Stimulated activated CD8-positive, alpha-beta memory T cell treated with anti-CD3 and anti-CD28 coated beads, Interleukin-15, amount 100 ng/mL, for 24 hours (primary cell): ENCODE measurements at places on chromosomes 13 and 19.
A peak's percentile ranks its signal among the peaks of the same experiment; 100 is the strongest.

DNA sequence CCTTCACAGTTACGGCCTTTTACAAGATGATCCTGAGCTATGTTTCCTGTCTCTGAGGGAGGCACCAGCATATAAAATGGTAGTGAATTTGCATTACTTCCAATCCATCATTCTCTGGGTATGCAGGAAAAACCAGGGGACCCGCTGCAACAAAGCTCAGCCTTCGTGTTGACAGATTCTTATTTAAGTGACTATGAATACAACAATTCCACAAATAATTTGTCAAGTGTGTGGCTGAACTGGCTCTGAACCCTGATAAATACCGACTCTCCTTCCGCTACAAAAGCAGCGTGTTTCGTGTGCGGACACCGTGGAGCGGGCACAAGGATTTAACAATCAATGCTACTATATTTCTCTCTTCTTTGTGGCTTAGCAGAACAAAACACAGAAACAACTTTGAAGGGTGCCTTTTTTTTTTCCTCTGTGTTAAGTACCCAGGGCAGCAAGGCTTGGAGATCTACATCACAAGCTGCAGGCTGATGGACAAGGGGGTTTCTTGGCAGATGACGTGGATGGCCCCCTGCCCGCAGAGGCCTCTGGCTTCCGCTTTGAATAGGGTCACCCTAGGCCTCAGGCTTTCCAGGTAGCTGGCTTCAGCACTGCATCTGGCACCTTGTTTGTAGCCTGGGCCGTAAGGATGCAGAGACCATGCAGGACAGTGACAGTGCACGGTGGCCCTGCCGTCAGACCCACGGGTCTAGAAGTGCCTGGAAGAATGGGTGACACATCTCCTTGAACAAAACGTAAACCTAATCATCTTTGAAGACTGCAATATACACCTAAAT lies 280.5 kb upstream of the TSHZ3 start:
- DNase-seq, result no peak

- no peak for DNase-seq
Observed at GRCh38 chr13:77749344-77749880, 51.9 kb downstream of the SLAIN1 start.

- DNase-seq, result no peak
Observed at GRCh38 chr13:33196767-33197166, 88.8 kb downstream of the STARD13 start.

DNA sequence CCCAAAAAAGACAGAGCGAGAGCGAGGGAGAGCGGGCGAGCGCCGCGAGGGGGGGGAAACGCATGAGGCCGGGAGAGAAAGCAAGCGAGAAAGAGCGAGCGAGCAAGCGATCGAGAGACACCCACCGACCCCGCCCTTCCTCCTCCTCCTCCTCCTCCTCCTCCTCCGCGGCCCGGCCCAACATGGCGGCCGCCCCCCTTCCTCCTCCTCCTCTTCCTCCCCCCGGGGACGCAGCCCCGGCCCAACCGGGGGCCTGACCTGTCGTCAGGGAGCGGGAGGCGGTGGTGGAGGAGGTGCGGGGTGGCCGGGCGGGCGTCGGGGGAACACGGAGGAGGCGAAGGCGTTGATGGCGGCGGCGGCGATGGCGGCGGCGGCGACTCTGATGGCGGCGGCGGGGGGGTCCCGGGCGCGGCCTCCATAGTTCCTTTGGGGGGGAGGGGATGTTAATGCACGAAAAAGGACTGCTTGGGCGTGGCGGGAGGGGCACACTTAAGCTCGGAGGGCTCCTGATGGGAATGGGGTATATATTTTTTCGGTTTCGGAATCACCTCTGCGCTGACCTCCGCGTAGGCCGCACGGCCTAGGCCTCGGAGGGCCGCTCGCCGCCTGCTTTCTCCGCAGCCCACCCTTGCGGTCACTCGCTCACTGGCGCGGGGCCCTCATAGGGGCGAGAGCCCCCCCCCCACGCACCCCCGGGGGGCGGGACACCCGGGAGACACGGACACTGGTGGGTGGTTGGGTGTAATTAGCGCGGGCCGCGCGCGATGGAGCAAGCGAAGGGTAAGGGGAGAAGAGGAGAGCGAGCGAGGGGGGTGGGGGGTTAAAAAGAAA lies 1.2 kb downstream of the ZC3H4 start:
- DNase-seq, result peak; percentile 59

- no peak for DNase-seq
Observed at GRCh38 chr13:51113969-51114368, 2.9 kb upstream of the C13orf42 start.

- DNase-seq, result no peak
Observed at GRCh38 chr19:55913643-55914268, 18.4 kb downstream of the NLRP13 start.

DNA sequence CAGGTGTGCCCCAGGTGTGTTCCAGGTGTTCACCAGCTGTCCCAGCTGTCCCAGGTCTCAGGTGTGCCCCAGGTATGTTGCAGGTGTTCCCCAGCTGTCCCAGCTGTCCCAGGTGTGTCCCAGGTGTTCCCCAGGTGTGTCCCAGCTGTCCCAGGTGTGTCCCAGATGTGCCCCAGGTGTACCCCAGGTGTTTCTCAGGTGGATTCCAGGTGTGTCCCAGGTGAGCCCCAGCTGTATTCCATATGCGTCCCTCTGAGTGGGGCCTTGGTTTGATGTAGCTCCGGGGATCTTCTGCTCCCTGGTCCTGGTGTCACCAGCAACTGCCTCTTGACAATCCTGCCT lies 719 bp upstream of the GRK1 start:
- DNase-seq, result no peak

DNA sequence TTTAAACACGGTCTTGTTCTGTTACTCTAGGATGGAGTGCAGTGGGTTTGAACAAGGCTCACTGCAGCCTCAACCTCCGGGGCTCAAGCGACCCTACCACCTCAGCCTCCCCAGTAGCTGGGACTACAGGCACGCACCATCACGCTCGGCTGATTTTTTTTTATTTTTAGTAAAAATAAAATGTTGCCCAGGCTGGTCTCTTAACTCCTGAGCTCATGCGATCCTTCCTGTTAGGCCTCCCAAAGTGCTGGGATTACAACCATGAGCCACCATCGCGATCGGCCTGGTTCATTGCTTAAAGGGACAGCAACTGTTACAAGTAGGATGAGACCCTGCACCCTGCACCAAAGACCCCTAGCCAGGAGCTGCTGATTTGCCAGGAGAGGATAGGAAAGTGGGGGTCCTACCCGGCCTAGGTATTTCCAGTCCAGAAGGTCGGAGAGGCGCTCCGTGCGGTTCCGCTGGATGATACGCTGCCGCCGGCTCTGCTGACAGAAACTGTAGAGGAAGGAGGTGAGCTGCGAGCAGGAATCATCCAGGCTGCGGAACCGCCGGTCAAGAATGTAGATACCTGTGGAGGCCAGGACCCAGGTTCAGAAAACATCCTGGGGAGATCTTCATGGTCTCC lies 5.1 kb downstream of the FTL start:
- DNase-seq, result no peak

GRCh38 chr19:52942386-52943133 lies 19.3 kb upstream of the ZNF888 start:
- DNase-seq, result peak; percentile 82

DNA sequence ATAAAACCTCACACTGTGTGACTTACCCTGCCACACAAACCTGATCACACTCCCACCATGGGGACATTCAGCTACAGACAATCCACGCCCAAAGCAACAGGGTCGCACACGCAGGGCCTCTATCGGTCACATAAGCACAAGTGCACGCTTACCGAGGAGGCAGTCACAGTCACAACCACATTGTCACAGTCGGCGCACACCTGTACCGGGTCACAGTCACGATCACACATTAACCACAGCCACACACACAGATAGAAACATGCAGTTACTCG lies 579 bp downstream of the ZNF566 start:
- no peak for DNase-seq

- DNase-seq, result no peak
Observed at GRCh38 chr13:75422028-75422427, 59.9 kb downstream of the TBC1D4 start.

DNA sequence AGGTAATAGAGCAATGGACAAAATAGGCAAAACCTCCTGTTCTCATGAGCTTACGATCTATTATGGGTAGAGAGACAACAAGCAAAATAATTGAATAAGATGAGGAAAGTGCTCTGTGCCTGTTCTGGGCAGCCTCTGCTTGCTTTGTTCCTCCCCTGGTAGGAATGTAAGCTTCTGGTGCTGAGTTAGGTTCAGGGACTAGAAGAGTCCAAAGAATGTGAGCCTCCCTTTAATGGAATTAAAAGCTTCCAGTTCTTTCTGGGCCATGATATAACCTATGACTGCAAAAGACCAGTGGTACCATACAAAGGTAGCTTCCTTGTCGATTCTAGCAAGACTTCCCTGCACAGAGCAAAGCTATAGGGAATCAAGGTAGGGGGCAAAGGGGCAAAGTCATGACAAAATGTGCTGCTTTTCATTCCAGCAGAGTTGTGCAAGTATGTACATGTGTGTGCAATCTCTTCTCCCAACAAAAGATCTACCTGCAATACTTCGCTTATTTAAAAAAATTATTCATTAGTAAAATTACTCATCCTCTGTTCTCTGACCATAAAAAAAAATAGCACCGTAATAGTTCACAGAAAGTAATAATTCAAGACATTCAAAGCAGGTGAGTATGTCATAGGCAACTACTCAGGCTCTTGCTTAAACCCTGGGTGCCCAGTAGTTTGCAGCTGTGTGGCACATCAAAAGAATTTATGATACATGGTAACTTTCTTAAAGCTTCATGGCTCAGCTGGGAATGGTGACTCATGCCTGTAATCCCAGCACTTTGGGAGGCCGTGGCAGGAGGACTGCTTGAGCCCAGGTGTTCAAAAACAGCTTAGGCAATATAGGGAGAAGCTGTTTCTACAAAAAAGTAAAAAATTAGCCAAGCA lies 21.4 kb downstream of the ACOD1 start:
- DNase-seq, result no peak

DNA sequence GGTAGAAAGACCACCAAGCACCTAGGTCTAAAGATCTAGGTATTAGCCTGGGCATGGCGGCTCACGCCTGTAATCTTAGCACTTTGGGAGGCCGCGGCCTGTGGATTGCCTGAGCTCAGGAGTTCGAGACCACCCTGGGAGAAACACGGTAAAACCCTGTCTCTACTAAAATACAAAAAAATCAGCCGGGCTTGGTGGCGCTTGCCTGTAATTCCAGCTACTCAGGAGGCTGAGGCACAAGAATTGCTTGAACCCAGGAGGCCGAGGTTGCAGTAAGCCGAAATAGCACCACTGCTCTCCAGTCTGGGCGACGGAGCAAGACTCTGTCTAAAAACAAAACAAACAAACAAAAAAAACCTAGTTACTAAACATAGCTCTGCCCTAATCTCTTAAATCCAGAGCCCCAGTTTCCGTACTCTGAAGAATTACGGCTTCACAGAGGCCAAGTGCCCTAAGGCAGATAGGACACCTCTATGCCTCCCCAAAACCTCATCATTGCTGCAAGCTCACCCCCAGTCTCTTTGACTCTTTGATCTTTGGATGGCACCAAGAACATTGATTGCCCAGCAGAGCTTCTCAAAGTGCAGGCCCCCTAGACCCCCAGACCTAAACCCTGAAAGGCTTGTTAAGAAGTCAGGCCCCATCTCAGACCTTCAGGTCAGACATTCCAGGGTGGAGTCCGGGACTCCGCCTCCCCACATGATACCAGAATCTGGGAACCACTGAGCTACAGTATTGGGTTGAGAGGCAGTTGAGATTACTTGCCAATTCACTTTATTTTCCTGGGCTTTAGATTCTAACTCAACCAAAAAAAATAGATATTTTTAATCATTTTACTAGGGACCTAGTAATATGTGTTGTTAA lies 2.8 kb downstream of the COL4A2 start:
- no peak for DNase-seq

- no peak for DNase-seq
Observed at GRCh38 chr19:12730064-12730463, 4.4 kb downstream of the TRIR start.

GRCh38 chr19:13102666-13103580 lies at the start of gene LYL1:
TSS of gene LYL1 (minus strand) at chr19:13102858. CDS start at chr19:13101171, 1,687 bp downstream.
- DNase-seq, result no peak

GRCh38 chr19:20664901-20665781 lies 3.8 kb upstream of the ZNF626 start:
- DNase-seq, result no peak

- DNase-seq, result no peak
Observed at GRCh38 chr13:21012841-21013681, 48.3 kb downstream of the LATS2 start.

GRCh38 chr13:36778083-36778671 lies 40.8 kb upstream of the RFXAP start:
- no peak for DNase-seq

- no peak for DNase-seq
Observed at GRCh38 chr19:7618771-7619510, 10.4 kb downstream of the XAB2 start.

- DNase-seq, result no peak
Observed at GRCh38 chr13:50592412-50593155, 250.9 kb downstream of the DLEU7 start.

GRCh38 chr19:5927441-5927821 lies 13.4 kb downstream of the CAPS start:
- DNase-seq, result no peak

GRCh38 chr19:54422136-54422535 lies 6.9 kb downstream of the TTYH1 start:
- DNase-seq, result no peak

- DNase-seq, result no peak
Observed at GRCh38 chr13:22903301-22903700, 277.5 kb upstream of the SGCG start.

- DNase-seq, result no peak
Observed at GRCh38 chr13:97379386-97379785, 54.6 kb upstream of the RAP2A start.

DNA sequence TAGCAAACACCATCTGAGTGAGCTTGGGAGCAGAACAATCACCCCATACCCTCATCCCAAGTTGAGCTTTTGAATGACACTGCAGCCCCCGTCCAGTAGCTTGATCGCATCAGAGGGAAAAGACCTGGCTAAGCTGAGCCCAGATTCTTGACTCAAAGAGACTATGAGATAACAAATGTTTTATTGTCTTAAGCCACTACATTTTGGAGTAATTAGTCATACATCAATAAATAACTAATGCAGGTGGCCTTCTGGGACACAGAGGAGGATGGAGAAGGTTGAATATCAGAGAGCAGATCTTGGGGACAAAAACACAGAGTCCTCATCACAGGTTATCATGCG lies 24.6 kb upstream of the IGSF23 start:
- no peak for DNase-seq

DNA sequence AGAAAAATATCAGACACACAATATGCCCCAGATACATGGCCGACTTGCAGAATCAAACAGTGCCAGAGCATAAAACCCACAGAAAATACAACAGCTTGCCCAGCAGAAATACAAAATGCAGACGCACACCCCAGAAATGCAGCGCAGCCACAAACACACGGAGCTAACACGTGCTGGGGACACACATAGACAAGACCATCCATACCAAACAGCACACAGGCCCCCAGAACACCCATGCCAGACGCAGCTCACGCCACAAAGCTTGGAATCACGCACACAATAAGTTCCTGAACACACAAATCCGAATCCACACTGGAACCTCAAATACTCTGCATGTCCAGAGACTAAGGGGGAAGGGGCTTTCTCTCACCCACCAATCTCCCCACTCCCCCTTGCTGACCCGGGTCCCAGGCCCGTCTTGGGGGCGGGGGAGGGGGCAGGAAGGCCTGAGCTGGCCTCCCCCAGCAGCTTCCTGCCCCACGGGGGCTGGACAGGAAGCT lies 17.2 kb downstream of the CCDC97 start:
- no peak for DNase-seq

- no peak for DNase-seq
Observed at GRCh38 chr19:7294558-7295212, 471 bp upstream of the INSR start.
